ENCODE measurements at places on chromosomes 16 and 17.

DNA sequence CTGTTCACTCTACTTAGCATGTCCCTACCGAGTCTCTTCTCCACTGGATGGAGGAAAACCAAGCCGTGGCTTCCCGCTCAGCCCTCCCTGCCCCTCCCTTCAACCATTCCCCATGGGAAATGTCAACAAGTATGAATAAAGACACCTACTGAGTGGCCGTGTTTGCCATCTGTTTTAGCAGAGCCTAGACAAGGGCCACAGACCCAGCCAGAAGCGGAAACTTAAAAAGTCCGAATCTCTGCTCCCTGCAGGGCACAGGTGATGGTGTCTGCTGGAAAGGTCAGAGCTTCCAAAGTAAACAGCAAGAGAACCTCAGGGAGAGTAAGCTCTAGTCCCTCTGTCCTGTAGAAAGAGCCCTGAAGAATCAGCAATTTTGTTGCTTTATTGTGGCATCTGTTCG, 2.8 kb upstream of the LPCAT2 start:
- DNase-seq = no peak

- DNase-seq = no peak
Measured at GRCh38 chr17:81091154-81091553, 56.2 kb downstream of the BAIAP2 start.

GRCh38 chr17:29086628-29087332, 43.8 kb downstream of the PIPOX start:
- no peak for DNase-seq

DNA sequence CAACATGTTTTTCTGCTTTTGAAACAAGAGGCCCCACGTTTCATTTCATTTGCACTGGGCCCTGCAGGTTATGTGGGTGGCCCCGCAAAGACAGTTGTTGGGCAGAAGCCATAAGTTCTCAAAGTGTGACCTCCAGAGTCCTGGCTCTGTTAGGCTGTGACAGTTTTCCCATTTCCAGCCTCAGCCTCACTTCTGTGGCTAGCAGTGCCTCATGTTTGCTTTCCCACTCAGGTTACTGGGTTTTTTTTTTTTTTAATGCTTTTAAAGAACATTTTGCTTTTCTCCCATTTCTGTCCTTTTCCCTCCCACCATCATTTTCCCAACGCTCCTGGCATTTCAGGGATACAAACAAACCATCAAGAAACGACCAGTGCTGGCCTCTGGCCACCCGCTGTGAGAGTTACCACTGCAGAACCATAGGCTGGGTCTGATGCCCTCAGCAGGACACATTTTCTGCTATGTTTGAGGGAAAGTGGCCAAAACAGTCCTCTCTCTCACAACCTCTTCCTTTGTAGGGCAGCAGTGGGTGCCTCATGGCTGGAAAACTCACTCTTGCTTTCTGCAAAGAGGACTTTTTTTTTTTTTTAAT, 159.0 kb upstream of the MPHOSPH6 start:
- no peak for DNase-seq

DNA sequence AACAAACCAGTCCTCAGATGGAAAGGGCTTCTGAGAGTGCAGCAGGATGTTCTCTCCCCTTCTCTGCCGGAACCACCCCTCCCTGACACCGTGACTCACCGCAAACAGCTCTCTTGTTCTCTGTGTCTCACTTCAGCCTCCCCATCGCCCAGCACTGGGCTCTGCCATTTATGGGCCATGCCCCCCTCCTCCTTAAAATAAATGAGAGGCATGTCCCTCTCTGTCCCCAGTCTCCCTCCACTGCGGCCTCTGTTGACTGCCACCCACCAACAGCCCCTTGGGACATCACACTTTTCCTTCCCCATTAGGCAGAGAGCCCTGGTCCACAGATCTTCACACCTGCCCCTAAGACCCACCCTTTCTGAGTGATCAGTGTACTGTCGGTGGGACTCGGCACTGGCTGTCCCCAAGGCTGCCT, 6.3 kb downstream of the CCDC102A start:
- peak; percentile 56 for DNase-seq

DNA sequence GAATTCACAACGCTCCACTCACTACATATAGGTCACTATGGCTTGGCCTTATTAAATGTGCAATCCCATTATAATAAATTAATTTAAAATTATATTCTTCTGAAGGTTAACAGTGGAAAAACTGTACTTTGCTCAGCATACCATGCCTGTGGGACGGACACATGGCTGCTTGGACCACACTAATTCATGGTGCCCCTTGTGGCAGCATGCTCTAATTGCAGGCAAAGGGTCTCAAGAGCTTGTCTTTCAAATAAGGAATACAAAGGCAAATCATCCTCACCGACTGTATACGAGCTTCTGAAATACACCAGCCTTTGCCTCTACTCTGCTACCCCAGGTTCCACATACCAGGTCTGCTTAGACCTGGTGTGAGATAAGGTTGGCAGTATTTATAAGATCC, 11.7 kb downstream of the SMPD3 start:
- DNase-seq = no peak

GRCh38 chr16:7763111-7763510, 430.5 kb downstream of the RBFOX1 start:
- DNase-seq = no peak

DNA sequence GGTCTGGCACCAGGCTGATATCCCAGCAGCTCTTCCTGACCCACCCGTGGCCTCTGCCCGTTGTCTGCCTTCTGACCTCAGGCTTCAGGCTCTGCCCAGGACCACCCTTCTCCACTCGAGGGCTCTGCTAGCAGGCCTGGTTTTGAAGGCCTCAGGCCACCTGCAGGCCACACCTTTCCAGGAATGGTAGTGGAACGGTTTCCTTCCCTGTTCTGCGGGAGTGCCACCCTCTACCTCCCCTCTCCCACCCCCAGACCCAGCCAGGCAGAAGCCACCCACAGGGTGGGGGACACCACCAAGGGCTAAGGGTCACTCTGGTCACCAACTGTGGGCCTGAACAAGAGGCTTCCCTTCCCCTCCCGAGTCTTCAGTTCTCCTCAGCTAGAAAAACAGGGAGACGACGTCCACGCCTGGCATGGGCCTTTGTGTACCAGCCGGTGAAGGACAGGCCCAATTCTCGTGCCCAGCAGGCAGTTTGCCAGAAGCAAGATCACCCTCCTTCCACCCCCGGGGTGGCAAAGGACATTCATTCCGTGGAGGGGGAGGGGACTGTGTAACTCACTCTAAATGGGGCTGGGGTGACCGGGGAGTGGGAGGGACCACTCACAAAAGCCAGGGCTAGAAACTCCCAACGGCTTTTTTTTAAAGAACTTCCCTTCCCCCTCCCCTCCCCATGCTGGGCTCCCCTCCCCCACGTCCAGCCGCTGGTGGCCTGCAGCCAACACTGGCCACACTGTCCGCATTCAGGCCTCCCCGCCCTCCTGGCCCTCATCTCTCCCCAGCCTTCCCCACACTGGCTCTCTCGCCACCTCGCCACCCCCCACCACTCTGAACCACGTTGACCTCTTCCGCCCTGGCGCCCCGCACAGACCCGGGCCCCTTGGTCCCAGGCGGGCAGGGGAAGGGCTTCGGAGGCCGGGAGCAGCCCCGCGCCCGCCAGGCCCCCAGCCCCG, 7.7 kb downstream of the CBX4 start:
- no peak for DNase-seq

DNA sequence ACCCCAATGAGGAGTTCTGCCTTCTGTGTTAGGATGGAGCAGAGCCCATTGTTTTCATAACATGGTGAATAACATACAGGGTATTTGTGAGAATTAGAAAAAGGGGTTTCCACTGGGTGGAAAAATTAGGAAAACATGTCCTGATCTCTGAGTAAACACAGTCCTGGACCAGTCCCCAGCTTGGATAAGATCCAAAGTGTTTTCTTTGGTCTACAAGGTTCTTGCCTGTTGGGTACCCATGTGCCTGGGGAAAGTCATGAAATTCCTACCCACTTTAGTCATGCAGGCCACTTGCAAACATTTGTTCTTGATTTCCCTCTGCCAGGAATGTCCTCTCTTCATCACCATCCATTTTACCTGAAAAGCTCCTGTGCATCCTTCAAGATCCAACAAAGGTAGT, 164.8 kb upstream of the DYNLRB2 start:
- DNase-seq = no peak

DNA sequence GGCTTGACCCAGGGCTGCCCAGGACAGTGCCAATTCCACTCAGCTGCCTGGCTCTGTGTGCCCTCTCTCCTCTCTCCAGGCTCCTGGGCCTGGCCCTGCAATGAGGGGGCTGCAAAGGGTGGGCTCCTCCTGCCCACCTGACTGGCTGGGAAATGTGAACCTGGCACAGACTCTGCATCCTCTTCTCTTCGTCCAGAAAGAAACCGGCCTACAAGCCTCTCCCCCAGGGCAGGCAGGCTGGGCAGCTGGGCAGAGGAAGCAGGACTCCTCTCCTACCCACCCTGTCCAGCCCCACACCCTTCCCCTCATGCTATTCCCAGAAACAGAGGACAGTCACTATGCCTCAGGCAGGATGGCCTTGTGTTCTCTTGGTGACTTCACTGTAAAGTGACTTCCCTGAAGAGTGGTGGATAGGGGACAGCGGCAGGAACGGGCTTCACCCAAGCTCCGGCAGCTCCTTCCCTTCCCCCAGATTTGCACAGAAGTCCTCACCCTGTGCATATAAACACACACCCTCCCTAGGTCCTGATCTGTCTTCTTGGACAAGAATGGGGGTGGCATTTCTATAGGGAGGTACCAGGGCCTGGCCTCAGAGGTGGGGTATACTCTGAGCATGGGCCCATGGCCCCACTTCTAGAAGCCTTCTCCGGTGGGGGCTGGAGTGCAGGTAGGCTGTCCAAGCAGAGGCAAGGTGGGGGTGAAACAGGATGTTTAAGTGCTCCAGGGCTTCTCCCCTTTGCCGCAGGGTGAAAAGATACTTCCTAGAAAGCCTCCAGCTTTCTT, 4.9 kb upstream of the STAT5A start:
- DNase-seq = no peak

- DNase-seq = no peak
Measured at GRCh38 chr17:12667299-12667958, 1.7 kb downstream of the MYOCD start.

GRCh38 chr16:23026784-23027362, 122.4 kb downstream of the USP31 start:
- DNase-seq = no peak

- no peak for DNase-seq
Measured at GRCh38 chr17:43010667-43011308, 4.2 kb downstream of the IFI35 start.

GRCh38 chr17:80517641-80518040, 27.0 kb upstream of the RPTOR start:
- DNase-seq = no peak

- no peak for DNase-seq
Measured at GRCh38 chr17:49741009-49741691, 22.8 kb downstream of the FAM117A start.

DNA sequence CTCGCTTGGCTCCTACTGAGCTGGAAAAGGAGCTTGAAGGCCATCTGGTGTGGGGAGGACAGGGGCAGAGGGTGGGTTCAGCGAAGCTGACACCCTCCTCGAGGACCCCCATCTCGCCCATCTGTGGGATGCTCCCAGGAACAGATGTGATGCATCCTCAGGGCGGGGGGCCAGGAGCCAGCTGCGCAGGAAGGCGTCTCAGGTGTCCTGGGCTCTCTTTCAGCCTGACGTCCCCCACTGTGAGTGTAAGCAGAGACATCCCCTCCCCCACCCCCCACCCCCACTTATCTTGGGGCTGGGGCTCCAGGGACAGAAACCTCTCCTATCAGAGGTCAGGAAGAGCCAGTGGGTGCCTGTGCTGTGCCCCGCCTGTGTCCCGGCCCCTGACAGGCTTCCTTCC, 16.2 kb downstream of the KIF19 start:
- no peak for DNase-seq

DNA sequence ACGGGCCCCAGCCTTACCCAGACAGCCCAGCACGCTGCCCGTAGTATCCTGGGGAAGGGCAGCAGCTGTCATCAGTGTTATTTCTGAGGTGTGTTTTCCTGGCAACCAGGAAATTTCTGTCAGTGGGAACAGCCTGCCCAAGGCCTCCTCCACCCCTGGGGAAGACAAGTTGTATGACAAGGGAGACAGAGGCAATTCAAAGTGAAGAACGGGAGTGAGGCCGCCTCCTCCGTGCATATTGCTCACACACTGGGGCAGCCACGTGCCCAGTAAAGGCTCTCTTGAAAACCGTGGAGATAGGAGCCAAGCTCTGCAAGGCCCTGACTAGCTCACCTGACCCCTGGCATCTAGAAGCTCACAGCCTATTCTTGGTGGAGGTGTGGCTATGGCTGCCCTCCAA, 57.6 kb downstream of the RAI1 start:
- no peak for DNase-seq

- DNase-seq = peak; percentile 61
Measured at GRCh38 chr17:49315551-49316257, 46.3 kb downstream of the ZNF652 start.

- DNase-seq = no peak
Measured at GRCh38 chr16:65313936-65314626, 192.2 kb upstream of the CDH11 start.

DNA sequence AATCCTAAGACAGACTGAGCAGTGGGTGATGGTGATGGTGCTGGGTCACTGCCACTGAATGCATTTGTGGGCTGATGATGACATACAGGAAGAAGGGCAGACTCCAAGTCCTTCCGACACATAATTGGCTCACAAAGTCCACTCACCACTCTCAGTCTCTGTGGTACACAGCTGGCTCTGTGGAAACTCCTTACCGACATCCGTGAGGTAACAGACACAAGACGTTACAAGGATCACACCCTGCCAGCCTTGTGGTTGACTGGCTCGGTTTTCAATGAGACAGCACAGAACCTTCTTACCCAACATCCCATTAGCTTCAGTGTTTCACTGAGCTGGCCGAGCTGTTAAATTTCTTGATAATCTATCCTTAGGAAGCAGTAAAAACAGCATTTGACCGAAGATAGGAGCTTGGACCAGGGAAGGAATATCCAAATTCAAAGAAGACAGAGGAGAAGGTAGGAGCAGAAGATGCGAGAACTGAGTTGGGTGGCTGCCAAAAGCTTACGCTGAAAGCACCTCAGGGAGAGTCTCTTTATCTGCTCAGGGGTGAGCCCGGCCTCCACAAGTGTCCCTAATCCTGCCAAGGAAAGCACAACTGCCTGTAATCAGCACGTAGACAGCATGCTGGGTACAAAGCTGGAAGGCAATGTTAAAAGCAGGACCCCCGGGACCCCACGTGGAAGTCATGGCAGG, 5.5 kb upstream of the MXRA7 start:
- peak; percentile 35 for DNase-seq

GRCh38 chr16:57588831-57589230, 39.6 kb upstream of the ADGRG1 start:
- no peak for DNase-seq

DNA sequence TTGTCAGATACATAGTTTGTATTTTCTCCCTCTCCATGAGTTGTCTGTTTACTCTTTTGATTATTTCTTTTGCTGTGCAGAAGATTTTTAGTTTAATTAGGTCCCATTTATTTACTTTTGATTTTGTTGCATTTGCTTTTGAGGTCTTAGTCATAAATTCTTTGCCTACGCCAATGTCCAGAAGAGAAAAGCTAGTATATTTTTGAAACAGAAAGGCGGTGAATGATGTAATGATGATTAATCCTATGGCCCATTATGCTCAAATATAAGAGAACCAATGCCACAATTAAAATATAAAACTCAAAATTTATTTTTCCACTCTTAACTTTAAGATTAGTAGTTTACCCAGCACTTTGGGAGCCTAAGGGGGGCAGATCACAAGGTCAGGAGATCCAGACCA, 59.8 kb upstream of the SMIM36 start:
- DNase-seq = no peak

All from T-helper 22 cell (primary cell).